NCI-H1105 (cell line): ENCODE measurements at places on chromosomes 13 and 19.

DNA sequence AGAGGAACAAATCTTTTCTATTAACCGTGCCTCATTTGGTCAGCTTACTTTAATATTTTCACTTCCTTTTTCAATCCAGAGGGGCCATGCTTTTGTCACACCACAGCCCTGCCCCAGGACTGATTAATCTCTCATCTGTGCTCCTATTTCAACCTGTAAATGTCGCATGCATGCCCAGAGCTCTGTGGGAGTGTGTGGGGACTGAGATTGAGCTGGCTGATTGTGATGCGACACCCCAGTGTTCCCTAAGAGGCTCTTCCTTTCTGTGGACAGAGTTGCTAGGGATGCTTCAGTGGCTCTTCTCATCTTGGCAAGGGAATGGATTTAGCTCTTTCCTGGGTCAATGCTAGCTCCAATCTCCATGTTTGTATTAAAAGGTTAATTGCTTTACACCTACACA, 249.6 kb downstream of the TDRD3 start:
- no peak for DNase-seq

GRCh38 chr13:110345701-110346100, 38.6 kb downstream of the COL4A2 start:
- DNase-seq, result no peak

GRCh38 chr19:52722062-52723003, 12.5 kb downstream of the ZNF611 start:
- DNase-seq, result no peak

GRCh38 chr19:1725100-1726064, 27.9 kb upstream of the ONECUT3 start:
- DNase-seq, result peak; percentile 69

GRCh38 chr19:48405850-48406249, 12.4 kb downstream of the GRIN2D start:
- DNase-seq, result no peak

DNA sequence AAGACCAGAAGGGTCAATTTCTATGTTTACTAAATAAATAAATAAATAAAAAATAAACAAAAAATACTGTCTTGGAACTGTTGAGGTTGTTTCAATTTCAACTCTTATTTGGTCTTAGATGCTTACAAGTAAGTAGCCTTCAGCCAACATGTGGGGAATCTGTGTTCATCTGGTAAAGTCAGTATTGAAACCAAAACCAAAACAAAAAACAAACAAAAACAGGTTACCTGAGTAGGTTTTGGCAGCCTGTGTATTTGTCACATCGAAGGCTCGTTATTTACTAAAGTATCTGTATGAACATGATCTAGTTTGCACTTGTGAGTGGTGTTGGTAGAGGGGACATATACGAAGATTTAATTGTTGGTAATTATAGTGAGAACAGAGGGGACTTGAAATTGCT, 471.5 kb downstream of the SLITRK5 start:
- peak; percentile 13 for DNase-seq

DNA sequence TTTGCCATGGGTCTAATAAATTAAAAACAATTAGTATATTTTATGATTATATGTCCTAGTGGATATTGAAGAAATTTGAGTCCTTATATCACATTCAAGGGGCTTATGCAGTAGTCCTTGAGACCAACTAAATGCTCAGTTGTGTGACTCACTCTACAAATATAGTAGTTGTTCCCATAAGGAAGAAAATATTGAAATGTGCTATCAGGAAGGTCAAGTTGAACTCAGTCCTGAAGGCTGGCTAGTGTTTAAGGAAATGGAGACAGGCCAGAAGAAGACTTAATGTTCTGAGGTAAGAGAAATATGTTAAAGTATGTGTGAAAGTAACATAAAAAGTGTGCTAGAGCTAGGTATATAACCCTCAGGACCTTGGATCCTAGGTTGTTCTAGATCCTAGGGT, 766.1 kb upstream of the GPC6 start:
- no peak for DNase-seq

DNA sequence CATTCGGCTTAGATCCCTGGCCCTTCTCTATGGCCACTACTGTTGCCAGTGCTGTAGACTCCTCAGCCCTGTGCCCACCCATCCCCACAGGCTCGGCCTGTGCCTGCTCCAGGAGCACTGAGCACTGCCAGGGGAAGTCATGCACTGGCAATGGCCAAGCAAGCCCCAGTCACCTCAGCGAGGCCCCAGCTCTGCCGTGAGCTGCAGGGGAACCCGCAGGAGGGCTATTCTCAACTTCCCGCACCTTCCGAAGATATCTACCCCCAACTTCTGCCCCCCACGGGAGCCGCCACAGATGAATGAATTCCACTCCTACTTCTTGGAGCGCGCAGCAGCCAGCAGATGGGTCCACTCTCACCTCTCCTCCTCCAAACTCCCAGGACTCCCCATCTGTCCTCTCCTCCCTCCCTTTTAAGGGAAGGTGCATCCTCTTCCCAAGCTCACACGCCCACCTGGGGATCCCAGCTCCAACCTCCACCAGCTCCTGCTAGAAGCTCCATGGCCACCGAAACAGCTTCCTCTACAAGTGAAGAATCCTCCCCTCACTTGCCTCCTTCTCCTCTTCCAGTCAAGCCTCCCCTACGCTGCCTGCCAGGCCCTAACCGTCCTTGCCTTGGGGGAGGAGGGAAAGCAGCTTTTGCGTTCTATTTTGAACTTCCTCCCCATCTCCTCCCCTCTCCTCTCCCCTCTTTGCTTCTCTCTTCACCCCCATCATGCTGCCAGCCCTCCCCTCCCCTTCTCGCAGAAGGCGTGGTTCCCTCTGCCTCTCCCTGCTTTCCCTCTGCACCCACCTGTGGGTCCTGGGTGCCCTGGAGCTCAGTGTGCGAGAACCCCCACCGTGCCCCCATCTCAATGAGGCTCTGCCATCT, 52.2 kb downstream of the PEPD start:
- DNase-seq, result no peak
